ENCODE measurements at places on chromosomes 6 and 20.

- DNase-seq, result no peak
- H3K27me3 ChIP-seq, result no peaks in the 10 kb centered on the region
- no peaks in the 10 kb centered on the region for H3K4me1 ChIP-seq
- no peaks in the 10 kb centered on the region for H3K36me3 ChIP-seq
- H3K4me3 ChIP-seq, result no peak overlapping the region
Measured at GRCh38 chr20:50267866-50268219, 77.2 kb downstream of the CEBPB start.

GRCh38 chr6:127404133-127404532, 55.1 kb downstream of the KIAA0408 start:
- no peak for DNase-seq
- H3K4me3 ChIP-seq, result no peak overlapping the region
- no peak overlapping the region for H3K27ac ChIP-seq
- H3K4me1 ChIP-seq, result no peaks in the 10 kb centered on the region
- H3K36me3 ChIP-seq, result no peaks in the 10 kb centered on the region

- no peaks in the 10 kb centered on the region for H3K36me3 ChIP-seq
- H3K27ac ChIP-seq, result no peak overlapping the region
- no peak overlapping the region for H3K4me3 ChIP-seq
- peaks cover 22% of the 10 kb centered on the region for H3K4me1 ChIP-seq
- H3K27me3 ChIP-seq, result no peaks in the 10 kb centered on the region
Measured at GRCh38 chr20:62717933-62718332, 9.3 kb downstream of the NTSR1 start.

DNA sequence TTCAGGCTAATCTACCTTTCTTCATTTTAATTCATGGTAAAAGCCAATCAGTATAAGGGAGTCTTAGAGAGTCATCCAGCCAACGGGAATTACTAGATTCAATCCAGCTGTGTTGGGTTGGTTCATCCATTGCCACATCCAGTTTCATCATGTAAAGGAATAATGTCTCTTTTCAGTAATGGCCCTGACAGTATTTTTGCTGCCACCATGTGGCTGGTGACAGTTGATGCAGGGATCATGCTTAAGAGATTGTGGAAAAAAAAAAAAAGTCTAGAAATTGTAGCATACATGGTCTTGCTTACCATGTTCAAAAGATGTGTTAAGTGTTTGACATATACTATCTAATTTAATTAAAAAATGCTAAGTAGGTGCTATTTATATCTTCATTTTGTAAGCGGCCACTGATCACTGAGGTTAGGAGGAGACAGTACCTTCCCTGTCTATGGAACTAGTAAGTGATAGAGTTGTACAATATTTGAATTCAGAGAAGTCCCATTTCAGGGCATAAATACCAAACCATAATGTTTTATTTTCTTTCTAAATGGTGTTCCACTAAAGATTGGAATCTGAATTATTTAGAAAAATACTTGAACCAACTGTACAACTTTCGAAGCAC, 135.9 kb downstream of the KHDRBS2 start:
- H3K27ac ChIP-seq, result no peak overlapping the region
- no peaks in the 10 kb centered on the region for H3K27me3 ChIP-seq
- no peaks in the 10 kb centered on the region for H3K4me1 ChIP-seq
- H3K4me3 ChIP-seq, result no peak overlapping the region
- no peak for DNase-seq
